Stimulated activated CD8-positive, alpha-beta memory T cell treated with anti-CD3 and anti-CD28 coated beads, Interleukin-7, amount 100 ng/mL, for 24 hours (primary cell): ENCODE measurements at places on chromosomes 11 and 22.

DNA sequence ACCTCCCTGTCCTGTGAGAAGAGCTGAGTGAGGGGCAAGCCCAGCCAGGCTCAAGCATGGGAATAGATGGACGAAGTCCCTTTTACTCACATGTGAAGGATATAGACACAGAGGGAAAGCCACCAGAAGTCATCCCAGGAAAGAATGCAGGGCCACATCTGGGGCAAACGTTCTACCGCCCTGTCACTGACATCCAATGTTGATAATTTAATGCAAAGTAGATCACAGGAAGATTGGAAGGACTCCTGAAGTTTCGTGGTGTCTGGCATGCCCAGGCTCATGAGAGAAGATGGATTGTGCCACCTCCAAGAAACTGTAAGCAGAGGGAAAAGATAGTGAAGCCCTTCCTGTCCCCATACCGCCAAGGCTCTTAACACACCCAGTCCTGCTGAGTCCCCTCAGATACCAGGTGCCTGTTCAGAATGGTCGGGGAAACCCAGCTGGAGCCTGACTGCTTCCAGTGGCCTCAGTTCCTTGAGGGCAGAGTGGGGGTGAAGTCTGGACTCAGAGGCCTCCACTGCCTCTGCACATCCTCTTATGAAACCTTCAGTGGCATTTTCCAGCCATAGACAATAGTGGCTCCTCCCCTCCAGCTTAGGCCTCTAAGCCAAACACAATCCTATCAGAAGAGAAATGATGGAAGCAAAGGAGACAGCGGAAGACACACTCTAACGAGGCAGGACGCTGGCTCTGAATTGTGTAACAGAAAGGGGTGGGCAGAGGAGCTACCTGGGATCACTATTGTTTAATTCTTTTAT lies 7.5 kb upstream of the STK33 start:
- DNase-seq = no peak

DNA sequence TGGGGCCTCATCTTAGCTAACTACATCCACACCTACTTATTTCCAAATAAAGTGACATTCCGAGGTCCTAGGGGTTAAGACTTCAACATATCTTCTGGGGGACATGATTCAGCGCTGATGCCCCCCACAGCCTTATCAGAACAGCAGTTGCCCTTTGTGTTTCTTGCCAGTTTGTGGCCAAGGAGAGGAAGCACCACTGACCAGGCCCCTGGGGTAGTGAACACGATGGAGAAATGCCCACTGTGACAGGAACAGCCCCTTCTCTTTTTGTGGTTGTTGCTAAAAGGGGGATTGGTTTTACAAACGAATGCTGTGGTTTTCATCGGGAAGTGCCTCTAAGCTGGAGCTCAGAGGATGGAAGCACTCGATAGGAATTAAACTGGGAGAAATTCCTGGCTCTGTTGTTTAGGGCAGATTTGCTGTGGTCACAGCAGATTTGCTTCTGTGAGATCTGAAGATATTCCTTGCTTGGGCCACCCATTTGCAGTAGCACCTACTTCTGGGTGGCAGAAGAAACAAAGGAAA lies 88.8 kb downstream of the ABTB2 start:
- no peak for DNase-seq

GRCh38 chr22:20180245-20180630 lies 29.4 kb upstream of the CCDC188 start:
- no peak for DNase-seq

DNA sequence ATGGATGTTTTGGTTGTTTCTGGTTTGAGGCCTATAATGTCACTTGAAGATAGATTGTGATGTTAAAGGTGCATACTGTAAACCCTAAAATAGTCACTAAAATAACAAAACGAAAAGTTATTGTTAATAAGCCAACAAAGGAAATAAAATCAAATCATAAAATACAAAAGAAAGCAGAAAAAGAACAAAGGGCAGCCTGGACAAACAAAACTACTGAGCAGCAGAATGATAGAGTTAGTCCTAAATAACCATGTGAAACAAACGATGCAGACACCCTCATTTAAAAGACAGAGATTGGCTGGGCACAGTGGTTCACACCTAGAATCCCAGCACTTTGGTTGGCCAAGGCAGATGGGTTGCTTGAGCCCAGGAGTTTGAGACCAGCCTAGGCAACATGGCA lies 90.9 kb upstream of the GAL start:
- DNase-seq = no peak

GRCh38 chr11:1994121-1994520 lies 3.5 kb downstream of the H19 start:
- DNase-seq = no peak

GRCh38 chr11:117743121-117743815 lies 53.7 kb downstream of the DSCAML1 start:
- DNase-seq = no peak

GRCh38 chr11:66881927-66882452 lies 25.1 kb downstream of the LRFN4 start:
- no peak for DNase-seq

DNA sequence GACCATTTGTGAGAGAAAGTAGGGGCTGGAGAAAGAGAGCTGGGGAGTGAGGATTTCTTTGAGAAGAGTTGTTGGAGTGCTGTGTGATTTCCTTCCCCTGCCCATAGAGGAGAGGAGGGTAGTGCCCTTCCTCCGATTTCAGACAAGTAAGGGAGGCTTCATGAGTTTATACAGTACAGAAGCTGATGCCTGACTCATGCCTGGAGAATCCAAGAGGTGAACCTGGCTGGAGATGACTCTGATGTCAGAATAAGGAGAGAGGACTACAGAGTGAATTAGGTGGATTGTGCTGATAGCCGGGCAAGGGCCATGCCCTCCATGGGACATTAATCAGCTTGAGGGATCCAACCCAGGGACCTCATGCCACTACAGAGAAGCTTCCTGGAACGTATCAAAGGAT lies 91.6 kb downstream of the FAR1 start:
- DNase-seq = no peak
